ENCODE measurements at places on chromosomes 5 and 9.
A peak's percentile ranks its signal among the peaks of the same experiment; 100 is the strongest.

DNA sequence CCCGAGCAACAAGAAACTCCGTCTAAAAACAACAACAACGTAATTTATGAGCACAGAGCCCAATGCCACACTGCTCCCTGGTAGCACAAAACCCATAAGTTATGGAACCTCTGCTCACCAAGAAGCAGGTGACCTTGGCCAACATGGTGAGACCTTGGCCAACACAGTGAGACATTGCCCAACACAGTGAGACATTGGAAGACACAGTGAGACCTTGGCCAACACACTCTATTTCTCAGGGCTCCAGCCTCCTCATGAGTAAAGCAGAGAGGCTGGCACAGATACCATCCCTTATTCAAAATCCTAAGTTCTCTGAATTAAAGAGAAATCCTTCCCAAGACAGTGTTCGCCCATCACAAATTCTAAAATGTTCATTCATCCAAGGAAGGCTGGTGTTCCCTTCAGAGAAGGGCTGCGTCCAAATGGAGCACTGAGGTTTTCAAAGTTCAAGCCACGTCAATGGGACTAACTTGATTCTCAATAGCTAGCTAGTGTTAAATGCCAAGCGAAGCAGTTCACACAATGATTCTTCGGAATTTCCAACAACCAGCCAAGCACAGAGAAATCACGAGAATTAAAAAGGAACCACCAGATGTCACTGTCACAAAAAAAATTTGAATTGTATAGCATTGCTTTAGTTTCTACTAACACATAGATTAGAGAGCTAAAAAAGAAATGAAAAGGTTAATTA, 29.5 kb downstream of the TTC39B start:
- peak; percentile 28 for DNase-seq

DNA sequence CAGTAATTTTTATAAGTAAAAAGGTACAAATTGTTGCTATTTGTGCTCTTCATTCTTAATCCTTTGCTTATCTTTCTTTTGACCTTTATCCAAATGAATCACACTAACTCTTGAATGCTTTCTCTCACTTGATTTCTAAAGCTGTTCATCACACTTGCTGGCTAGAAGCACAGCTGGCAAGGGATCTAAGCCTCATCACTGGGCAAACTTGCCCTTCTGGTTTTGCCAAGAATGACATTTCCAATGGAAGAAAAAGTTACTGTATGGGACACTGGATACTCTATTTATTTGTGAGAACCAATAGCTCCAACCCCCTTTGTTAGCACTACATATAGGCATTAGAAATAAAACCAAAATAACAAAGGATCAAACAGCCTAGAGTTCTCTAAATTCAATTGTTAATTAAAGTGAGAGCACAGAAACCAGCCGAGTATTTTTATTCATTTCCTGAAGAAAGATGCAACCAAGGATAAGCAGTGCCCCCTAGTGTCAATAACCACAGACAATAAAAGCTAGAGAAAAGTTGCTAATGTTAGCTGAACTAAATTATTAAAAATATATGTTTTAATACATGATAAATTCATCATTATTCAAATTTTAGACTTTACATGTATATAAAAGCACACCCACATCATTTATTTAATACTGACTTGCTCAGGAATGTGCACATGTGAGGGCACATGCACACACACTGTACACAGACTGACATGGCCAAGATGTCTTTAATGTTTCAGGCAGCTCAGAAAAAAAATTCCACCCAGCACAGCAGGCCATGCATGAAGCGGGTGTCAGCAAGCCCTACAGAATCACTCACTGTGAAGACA, 59.8 kb upstream of the POU5F2 start:
- peak; percentile 69 for DNase-seq

DNA sequence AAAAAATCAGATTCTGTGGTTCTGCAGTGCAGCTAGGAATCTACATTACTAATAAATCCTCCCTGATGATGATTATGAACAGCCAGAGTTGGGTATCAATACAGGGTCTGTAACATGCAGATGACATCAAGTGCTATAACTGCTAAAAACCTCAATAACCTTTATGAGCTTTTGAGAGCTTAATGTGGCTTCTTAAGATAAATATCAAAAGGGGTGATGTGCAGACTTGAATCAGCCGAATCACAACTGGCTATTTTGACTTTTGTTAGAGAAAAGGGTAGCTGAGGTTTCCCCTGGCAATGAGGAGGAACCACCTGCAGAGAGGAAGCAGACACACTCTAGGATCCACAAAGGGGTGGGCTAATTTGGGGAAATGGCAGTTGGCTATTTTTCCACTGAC, 30.2 kb downstream of the CAPSL start:
- no peak for DNase-seq

GRCh38 chr5:172979778-172980177, 3.8 kb upstream of the ATP6V0E1 start:
- DNase-seq = no peak

DNA sequence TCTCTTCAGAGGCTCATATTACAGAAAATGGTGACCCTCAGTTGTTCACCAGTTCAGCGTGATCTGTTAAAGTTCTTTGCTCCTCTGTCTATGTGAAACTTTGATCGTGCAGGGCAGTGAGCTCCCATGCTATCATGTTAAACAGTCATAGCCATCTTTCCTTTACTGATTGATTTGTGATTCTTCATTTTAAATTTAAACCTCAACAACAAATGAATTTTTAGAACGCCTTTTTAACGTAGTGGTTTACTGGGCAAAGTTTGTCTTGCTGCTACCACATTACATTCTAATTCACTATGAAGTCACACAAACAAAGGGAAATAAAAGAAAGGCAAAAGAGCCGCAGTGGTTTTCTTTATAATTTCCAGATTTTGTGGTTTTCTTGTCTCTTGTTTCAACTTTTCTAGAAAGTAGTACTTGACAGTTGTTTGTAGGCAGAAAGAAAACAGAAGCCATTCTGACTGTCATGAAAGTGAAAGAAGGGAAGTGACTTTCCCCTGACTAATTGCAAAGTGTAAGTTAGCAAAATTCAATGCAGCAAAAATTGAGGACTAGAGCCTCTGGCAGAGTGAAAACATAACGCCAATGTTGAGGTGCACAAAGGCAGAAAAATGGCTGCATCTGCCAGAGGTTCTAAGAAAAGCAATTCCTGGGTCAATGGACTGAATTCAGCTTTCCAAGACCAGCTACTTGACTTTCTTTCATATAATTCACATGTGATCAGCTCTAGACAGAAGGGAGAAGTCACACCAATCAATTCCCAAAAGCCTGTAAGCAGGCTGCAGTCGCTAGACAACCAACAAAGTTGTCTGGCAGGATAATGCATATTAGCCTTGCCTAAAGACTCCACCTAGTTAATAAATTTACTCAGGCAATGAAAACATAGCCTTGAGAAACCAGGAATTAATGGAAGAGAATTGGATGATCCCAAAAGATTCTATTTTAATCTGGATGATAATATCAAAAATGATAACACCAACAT, 7.1 kb upstream of the IFNA6 start:
- DNase-seq = no peak
